ENCODE measurements at places on chromosomes 6 and 20.

GRCh38 chr20:46400253-46400652, 6.2 kb downstream of the ELMO2 start:
- no peak for DNase-seq

DNA sequence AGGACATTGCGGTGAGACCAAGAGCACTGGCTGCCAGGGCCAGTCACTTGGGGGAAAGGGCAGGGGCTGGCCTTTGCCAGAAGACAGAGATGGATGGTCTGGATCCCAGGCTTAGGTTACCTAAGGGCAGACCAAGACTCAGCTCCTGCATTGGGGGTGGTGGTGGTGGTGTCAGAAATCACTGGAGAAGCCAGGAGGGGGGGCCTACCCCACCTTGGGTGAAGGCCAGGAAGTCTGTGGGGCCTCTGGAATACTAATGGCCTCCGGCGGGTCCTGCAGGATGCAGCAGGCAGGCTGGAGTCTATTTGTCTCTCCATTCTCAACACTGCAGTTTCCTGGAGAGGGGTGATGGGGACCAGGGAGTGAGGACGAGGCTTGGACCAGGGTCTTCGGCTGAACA, 32.8 kb downstream of the CD40 start:
- no peak for DNase-seq

- DNase-seq = no peak
These were observed 12.8 kb upstream of the PLEKHG1 start for GRCh38 chr6:150586850-150587359.

- DNase-seq = no peak
These were observed 98.7 kb downstream of the ERMARD start for GRCh38 chr6:169850154-169850553.

DNA sequence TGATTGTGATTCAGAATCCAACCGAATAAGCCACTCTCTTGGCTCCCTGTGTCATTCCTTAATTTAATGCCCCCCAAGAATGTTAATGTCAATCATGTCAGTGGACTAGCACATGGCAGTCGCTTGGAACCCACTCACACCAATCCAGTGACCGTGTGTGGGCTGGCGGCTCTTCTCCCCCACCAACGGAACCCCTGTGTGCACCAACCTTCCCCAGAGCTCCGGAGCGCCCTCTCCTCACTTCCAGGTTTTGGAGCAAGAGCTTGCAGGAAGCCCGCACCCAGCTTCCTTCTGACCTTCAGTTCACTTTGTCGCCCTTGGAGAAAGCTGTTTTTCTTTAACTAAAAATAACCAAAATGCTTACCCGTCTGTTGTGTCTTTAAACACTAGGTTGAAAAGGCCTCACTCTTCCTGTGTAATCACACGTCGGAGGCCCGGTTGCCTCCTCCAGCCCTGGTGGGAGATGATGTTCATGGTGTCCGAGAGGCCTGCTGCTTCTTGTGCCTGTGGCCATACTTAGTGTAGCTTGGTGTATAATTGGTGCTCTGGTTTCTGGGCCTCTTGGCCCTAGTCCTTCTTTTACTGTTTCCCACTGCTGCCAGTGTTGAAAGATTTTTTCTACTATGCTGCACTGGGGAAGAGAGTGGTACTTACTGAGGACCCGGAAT, 17.8 kb upstream of the MAP1LC3A start:
- no peak for DNase-seq
